ENCODE measurements at places on chromosomes 12 and 14.

DNA sequence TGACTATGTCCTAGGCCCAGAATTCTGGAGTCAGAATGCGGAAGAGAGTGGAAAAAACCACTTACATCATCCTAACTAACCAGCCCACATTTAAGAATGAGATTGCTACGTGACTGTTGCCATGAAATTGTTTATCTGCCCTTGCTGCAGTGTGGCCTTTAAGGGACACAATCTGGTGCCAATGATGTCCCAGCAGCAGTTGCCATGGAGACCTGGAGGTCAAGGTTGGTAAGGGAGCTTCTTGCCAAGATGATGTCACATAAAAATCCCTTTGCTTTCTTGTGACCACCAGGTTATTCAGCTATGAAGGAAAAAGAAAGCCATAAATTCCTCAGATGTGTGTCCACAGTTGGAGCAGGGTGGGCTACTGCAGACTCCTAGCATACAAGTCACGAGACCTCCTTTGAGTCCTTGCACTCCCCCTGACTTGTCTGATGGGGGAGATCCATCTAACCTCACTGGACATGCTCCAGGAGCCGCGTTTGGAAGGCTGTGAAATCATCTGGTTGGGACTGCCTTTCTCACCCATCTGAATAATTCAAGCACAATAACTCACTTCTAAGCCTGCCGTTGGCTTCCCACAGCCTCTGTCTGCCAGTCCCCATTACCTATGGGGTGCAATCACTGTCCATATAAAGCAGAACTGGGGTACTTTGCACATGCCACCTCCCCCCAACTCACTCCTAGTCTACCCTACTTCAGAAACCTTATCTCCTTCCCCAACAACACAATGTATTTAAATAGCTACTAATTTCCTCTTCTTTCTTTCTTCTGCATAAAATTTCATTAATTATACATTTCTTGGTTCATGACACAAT is 165.6 kb downstream of the ZFP36L1 start:
- no peak for DNase-seq

- no peak for DNase-seq
These were observed 12.4 kb upstream of the SLC6A12 start for GRCh38 chr12:226401-226800.

DNA sequence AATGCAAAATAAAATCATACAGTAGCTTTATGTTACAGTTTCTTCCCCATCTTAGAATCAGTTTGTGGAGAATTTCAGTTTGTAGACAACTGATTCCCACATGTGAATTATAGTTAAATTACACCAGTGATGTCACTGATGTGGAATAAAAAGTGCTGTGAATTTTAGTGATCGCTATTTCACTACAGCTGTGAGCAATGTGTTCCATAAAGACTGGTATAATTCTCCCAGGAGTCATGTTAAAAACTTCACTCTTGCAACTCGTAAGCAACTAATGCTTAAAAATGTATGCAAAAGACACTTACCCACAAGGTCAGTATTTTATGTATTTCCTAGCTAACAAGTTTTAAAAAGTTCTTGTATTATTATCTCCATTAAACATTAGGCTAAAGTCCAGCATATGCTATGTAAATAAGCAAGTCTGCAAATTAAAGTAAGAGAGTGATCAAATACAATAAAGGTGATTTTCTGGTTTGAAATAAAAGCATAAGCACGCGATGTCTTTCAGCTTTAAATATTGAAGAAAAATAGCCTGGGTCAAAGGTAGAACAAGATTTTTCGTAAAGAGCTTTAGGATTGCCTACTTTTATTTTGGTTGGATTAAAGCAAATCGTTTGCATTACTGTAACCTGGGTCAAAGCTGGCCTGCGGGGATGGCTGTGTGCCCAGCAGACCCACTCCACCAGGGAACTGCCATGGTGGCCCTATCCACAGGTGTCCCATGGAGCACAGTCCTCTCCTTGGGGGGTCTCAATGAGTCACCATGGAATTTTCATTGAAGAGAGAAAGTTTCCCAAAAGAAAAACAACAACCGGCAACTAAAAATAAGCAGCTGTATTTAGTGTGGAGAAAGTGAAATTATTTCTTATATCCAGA is 12.7 kb upstream of the LRIG3 start:
- DNase-seq, result no peak

DNA sequence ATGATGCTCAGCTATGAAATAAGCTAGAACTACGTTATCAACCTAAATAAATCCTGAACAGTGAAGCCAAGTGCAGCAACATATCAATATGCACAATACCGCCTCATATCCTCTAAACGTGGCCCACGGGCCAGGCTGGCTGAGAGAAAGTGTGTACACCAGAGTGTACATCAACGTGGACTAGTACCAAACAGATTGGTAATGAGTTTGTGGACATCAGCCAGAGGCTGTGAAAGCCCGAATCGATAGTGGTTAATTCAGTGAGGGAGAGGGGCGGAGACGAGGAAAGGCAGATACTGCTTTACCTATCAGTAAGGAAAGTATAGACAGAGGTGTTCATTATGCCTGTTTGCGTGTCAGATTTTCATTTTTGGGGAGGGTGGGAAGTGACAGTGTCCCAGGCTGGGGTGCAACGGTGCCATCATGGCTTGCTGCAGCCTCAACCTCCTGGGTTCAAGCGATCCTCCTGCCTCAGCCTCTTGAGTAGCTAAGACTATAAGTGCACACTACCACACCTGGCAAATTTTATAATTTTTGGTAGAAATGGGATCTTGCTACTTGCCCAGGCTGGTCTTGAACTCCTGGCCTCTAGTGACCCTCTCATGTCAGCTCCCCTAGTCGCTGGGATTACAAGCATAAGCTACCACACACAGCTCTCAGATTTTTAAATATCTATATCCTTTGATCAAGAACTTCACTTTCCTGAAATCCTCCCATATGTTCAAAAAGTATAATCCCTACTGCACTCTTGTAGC is 50.1 kb downstream of the ANAPC7 start:
- no peak for DNase-seq

DNA sequence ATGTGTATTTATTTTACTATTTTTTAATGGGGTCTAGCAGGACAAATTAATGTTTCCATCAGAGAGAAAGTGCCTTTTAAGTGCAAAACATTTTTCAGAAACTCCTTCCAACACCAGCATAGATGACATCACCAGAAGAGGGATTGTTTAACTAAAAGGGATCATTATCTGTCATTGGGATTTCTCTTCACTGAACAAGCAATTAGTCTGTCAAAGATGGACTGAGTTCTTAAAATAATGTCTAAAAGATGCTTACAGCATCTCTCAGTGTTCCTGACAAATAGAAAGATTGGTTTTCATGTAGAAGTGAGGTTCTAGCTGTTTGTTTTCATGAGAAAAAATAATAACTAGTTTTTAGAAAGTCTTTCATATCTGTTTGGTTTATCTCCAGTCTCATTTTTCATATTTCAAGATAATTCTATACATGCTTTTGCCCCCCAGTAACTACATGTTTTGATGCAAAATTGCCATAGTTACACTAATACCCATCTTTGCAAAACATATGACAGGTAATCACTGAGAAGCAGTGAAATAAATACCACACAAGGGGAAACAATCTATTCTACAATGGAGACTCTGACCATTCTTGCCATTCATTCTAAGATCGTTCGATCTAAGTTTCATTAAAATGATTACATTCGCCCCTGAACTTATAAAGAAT is 850.3 kb downstream of the GALC start:
- no peak for DNase-seq

- DNase-seq, result no peak
These were observed 46.7 kb upstream of the ATP23 start for GRCh38 chr12:57894399-57895292.

- no peak for DNase-seq
These were observed 2.6 kb downstream of the BMP4 start for GRCh38 chr14:53953828-53954550.

DNA sequence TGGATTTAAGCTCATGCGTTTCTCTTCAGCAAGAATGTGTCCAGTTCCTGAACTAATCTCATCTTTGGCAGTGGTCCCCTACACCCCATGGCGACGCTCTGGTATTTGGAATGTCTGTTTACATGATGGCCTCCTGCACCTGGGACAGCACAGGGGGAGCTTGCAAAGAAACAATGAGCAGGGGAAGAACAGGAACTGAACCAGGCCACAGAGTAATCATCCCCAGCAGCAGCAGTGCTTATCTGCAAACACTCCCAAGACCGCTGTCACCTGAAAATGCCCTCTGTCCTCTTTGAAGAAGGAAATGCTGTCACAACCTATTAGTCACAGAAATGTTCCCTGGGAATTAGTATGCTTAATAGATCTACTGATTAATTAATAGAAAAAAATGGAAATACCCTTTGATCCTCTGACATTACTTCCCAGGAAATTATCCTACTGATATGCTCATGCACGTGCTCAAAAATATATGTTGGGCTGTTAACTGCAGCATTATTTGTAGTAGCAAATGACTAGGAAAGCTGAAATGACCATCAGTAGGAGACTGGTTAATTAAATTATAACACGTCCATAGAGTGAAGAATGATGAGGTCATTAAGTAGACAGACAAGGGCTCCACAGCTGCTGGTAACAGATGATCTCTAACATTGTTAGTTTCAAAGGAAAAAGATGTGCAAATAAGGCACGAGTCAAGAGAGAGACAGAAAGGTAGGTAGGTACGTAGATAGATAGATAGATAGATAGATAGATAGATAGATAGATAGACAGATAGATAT is 279.3 kb upstream of the FLRT2 start:
- no peak for DNase-seq

- no peak for DNase-seq
These were observed 13.1 kb downstream of the LDHB start for GRCh38 chr12:21644516-21644915.

DNA sequence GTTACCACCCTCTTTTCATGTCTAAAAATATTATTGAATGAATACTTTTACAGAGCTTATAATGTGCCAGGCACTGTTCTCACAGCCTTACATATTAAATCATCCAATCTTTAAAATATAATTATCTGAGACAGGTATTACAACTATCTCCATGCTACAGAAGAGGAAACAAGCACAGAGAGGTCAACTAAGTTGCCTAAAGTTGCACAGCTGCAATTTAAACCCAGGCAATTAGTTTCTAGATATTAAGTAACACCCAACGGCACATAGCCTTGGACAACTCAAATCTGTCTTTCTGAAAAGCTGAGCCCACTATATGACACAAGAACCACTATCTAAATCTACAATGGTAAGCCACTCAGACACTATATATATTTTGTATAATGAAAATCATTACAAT is 92.6 kb downstream of the SLC2A13 start:
- DNase-seq, result no peak

- peak; percentile 69 for DNase-seq
These were observed 2.7 kb downstream of the PTHLH start for GRCh38 chr12:27969624-27970400.

- no peak for DNase-seq
These were observed 16.5 kb downstream of the CLEC1A start for GRCh38 chr12:10082117-10082874.

DNA sequence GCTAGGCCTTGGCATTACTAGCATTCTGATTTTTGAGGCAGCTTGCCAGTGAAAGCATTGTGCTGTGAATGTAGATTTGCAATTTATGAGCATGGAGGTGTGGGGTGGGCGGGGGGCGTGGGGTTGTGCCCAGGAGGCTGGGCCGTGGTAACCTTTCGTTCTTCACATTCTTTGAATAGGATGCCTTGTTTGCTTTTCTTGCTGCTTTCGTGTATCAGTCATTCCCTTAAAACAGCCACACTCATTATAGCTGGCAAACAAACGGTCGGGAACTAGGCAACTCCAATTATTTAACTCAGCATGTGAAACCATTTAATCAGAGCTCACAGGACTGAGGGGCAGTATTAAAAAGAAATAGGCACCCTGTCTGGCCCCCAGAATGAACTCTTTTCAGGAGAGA is 115.9 kb upstream of the PELI2 start:
- DNase-seq, result no peak

DNA sequence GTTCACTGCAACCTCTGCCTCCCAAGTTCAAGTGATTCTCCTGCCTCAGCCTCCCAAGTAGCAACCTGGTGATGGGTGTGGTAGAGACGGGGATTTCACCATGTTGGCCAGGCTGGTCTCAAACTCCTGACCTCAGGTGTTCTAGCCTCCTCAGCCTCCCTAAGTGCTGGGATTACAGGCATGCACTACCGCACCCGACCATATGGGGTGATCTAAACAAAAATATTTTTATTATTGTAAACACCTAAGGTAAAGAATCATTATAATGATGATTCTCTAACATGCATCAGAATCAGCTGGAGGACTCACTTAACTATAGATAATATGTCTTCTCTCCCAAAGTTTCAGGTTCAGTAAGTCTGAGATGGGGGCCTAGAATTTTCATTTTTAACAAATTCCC is 96.2 kb upstream of the ALG10 start:
- no peak for DNase-seq

DNA sequence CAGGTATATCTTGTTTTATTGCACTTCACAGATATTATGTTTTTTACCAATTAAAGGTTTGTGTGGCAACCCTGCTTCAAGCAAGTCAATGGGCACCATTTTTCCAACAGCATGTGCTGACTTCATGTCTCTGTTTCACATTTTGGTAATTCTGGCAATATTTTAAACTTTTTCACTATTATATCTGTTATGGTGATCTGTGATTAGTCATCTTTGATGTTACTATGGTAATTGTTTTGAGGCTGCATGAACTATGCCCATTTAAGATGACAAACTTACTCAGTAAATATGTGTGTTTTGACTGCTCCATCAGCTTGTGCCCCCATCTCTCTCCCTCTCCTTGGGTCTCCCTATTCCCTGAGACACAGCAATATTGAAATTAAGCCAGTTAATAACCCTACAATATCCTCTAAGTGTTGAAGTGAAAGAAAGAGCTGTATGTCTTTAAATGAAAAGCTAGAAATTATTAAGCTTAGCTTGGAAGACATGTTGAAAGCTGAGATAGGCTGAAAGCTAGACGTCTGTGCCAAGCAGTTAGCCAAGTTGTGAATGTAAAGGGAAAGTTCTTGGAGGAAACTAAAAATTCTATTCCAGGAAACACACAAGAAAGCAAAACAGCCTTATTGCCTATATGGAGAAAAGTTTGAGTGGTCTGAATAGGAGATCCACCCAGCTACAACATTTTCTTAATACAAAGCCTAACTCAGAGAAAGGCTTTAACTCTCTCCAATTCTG is 365.1 kb downstream of the ATP23 start:
- no peak for DNase-seq

GRCh38 chr12:64088431-64089349 is 133.4 kb downstream of the KICS2 start:
- DNase-seq, result no peak

DNA sequence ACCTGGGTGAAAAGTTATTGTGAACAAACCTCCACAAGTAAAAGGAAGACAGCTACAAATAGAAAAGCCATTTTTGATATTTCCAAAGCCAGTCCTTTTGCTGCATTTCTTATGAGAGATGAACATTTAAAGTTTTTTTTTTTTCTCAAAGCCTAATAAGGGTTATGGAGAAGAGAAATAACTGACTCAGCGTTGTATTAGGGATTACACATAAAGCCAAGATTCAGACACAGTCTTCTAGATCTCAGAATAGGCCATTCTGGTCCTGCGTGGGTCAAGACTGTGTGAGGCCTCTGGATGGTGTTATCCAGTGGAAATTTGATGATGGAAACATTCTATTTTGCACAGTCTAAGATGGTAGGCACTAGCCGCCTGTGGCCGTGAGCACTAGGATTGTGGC is 459.8 kb downstream of the EGLN3 start:
- DNase-seq, result no peak

- DNase-seq, result no peak
These were observed 498.5 kb downstream of the NELL2 start for GRCh38 chr12:44377443-44378187.

- DNase-seq, result no peak
These were observed 164.2 kb downstream of the TTC7B start for GRCh38 chr14:90651976-90652560.

All from GM10248 (cell line).